ENCODE measurements at places on chromosomes 2 and 18.

GRCh38 chr18:24086082-24086481 is 52.8 kb upstream of the CABYR start:
- ATAC-seq: no peak

DNA sequence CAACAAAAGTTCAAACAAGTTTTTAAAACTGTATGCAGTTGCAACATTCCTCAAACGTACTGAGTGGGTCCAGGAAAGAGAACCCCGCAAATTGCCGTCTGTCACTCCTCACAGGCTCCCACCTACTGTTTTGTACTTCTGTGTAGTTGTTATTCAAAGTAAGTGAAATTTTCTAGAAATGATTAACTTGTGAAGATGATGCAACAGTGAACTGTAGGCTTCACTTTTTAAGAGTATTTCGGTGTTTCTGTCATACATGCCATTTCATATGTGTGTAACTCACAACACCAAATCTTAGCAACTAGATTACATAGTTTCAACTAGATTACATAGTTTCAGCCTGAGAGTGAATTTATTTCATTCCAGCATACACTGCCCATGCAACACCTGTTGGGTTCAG is 226.0 kb upstream of the TANK start:
- no peak for ATAC-seq

- ATAC-seq: no peak
Observed at GRCh38 chr2:43278564-43279220, 52.3 kb upstream of the ZFP36L2 start.

GRCh38 chr18:48345596-48345995 is 63.6 kb downstream of the ZBTB7C start:
- no peak for ATAC-seq

GRCh38 chr2:1623906-1624445 is 120.3 kb downstream of the PXDN start:
- ATAC-seq: no peak

DNA sequence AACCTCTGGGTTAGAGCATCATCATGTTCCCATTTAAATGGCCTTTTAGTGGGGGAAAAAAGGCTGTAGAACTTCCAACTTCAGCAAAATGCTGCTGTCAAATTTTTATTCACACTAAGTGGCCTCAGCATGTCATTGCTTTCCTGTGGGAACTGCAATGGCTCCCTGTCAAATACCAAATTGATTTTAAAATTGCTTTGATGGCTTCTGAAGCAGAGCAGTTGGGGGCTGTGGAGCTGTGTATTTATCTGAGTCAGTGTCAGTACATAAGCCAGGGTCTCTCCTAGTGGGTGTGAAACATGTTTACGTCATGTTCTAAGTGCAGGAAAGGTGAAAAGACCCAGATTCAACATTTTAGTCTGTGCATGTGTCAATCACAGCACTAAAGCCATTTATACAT is 171.3 kb downstream of the CDH19 start:
- ATAC-seq: no peak

- ATAC-seq: no peak
Observed at GRCh38 chr2:85953476-85953875, 64.7 kb upstream of the ST3GAL5 start.
